Activated T-cell treated with anti-CD3 and anti-CD28 coated beads, Interleukin-2, amount 50 U/mL, for 48 hours (primary cell): ENCODE measurements at places on chromosomes 12 and 14.

DNA sequence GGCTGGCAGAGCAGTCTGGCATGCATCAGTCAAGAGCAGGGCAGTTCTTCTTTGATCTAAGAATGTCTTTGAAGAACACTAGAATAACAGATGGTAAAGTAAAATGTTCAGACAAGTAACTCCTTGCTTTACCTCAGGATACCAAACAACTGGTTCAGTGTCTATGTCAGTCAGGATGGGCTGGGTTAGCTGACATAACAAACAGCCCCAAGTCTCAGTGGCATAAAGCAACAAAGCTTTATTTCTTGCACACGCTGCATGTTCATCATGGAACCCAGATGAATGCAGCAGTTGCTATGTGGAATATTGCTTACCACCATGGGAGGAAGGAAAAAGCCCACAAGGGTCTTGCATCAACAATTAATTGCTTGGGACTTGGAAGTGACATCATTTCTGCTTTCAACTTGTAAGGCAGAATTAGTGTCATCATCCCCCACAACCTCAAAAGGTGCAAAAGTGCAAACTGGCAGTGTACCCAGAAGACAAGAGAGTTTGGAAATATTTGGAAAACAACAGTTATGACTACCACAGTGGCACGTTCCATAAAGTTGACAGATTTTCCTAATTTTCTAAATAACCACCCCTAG, 21.2 kb downstream of the GPRC5D start:
- DNase-seq = no peak

DNA sequence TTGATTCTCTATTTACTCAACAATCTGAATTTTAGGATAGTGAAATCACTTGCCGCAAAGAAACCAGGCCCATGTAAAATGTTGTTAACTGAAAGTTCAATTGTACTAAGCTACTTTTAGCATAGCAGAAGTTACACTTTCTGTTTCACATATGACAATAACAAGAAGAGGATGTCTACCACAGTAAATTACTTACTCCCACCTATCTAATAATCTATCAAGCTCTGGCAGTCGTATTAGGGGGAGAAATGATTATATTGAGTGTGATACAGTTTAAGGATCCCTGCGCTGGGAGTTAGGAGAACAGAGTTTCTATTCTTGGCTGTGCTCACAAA, 66.5 kb upstream of the CAND1 start:
- no peak for DNase-seq

DNA sequence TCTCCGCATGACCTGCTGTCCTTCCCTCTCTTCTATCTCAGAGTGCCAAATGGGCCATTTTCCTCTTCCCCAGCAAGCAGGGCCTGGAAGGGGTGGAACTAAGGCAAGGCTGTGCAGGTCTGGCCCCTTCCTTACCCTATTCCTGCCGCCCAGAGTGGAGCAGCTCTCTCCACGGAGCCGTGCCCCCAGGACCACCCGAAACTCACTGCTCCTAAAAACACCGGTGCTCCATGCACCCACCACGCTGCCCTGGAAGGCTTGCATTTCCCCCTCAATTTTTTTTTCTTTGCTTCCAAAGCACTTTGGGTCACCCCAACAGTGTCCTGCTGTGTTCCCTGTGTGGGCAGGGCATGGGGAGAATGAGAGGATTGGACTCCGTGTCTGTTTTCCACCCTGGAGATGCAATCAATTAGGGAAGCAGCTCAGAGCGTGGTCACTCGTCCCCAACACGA, 48.5 kb upstream of the MEG3 start:
- no peak for DNase-seq

GRCh38 chr12:114395755-114396152, 10.2 kb downstream of the TBX5 start:
- no peak for DNase-seq

GRCh38 chr14:100576091-100577085, 10.8 kb downstream of the BEGAIN start:
- DNase-seq = no peak

DNA sequence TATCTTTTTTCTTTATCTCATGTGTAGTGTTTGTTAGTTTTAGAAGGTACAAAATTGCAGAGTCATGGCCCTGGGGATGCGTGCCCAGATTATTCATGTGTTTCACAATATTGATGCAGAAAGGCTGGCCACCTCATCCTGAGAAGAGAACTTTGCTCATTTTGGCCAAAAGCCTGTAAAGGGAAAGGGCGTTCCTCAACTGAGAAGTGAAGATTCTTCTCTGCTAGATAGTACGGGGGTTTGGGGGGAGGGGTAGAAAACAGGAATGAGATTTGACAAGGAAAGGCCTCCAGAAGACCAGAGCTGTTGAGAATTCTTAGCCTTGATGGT, 1.7 kb downstream of the MGST1 start:
- DNase-seq = no peak

DNA sequence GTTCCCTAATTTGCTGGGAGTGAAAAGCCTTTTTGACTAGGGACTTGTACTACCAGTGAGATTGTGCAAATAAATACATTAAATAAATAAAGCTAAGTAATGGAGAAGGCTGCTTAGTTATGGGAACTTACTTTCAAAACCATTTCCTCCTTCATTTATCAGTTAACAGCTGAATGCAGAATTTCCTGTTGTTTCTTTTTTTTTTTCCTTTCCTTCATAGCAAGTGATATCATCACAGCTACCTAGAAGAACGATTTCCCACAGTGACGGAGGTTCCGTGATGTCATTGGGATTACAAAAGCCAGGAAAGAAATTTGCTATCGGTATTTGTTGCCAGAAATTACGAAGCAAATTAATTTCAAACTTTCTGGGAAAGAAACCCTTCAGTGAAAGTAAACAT, 42.1 kb upstream of the SOCS2 start:
- no peak for DNase-seq

- no peak for DNase-seq
These were observed 12.3 kb downstream of the ISCA2 start for GRCh38 chr14:74505831-74506230.

GRCh38 chr14:105214324-105214915, 33.3 kb upstream of the NUDT14 start:
- DNase-seq = no peak

- no peak for DNase-seq
These were observed 98.6 kb downstream of the C12orf50 start for GRCh38 chr12:87930627-87931026.

GRCh38 chr14:104223101-104224041, 85.0 kb downstream of the KIF26A start:
- DNase-seq = no peak

GRCh38 chr14:20632831-20633691, 8.4 kb downstream of the OR6S1 start:
- peak; percentile 85 for DNase-seq

- DNase-seq = no peak
These were observed 10.9 kb upstream of the AMN start for GRCh38 chr14:102911541-102911951.

GRCh38 chr14:51188566-51189185, 51.4 kb upstream of the TMX1 start:
- no peak for DNase-seq

DNA sequence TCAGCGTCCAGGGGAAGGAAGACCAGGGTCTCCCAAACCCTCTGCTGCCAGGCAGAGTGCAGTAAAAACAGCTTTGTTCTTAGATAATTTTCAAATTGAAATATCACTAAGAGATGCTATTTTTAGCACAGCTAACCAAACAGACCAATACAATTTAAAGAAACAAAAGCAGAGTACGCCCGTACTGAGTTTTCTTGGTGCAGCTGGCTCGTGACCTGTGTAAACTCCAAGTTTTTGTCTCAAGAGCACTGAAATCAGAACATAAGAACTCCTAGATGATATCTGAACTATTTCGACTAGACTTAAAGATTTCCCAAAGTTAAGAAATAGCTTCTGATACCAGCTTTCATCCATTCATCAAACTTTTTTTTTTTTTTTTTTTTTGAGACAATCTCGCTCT, 10.3 kb downstream of the ARF3 start:
- DNase-seq = no peak

GRCh38 chr14:76067536-76067935, 82.0 kb downstream of the IFT43 start:
- no peak for DNase-seq

- DNase-seq = no peak
These were observed 767.3 kb upstream of the TBX3 start for GRCh38 chr12:115451151-115451779.

DNA sequence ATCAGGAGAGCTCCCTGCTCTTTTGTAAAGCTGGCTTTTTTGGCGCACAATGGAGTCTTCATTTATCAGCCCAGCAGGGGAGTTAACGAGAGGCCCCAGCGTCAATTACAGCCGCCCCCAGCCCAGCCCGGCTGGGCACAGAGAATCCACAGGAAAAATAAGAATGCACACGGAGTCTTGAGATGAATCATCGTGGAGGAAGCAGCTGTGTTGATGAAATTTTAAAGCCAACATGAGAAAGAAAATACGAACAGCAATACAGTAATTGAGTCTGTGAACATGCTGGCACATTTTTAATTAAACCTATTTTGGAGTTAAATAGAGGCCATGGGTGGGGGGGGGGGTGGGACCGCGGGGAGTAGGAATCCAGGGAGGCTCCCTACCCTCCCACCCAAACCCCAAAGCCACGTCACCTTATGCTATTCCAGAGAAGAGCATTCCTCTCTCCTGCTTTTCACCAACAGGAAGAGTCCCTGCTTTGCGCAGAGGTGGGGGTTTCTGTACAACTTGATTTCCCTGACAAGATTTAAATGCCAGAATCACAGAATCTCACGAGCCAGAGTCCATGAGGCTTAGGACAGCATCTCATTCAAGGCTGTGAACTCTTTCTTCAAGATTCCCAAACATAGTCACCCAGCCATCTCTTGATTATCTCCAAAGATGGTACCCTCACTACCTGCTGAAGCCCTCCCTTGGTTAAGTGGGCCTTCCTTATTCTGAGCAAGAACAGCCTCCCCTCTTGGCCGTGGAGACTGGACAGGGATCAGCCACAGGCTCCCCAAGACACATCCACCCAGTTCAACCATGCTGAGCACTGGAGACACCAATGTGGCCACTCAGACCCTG, 50.3 kb downstream of the CCNK start:
- no peak for DNase-seq

- no peak for DNase-seq
These were observed 14.7 kb downstream of the AACS start for GRCh38 chr12:125079648-125080645.

- DNase-seq = no peak
These were observed 38.8 kb upstream of the EML1 start for GRCh38 chr14:99754141-99755067.

GRCh38 chr12:15823360-15824128, 34.4 kb upstream of the EPS8 start:
- no peak for DNase-seq

GRCh38 chr12:5318874-5319273, 113.0 kb upstream of the NTF3 start:
- DNase-seq = no peak

GRCh38 chr12:80551897-80552296, 107.9 kb downstream of the PTPRQ start:
- no peak for DNase-seq

DNA sequence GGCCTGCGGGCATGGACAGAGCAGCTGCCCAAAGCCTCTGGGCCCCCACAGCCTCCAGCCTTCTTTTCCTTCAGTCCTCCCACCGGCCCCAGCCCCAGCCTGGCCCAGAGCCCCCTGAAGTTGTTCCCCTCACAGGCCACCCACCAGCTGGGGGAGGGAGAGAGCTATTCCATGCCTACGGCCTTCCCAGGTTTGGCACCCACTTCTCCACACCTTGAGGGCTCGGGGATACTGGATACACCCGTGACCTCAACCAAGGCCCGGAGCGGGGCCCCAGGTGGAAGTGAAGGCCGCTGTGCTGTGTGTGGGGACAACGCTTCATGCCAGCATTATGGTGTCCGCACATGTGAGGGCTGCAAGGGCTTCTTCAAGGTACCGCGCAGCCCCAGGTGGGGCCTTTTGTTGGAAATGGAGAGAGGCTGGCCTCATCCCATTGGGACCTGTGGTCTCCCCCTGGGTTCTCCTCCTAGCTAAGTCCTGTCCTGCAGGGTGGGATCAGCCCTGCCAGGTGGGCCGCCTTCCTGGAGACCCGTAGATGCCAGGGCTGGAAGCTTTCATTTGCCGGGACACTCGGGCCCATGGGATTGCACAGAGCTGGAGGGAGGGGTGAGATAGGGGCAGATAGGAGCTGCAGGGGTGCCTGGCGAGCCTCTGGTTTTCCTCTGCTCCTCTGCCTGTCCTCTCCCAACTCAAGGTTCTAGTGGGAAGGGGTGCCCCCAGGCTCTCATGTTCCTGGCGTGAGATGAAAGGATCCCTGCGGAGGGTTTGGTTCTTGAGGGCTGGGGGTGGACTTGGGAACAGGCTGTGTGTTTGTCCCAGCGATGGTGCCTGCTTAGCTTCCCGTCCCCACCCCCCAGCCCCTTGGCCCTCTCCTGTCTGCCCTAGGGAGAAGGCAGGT, 3.8 kb downstream of the NR4A1 start:
- no peak for DNase-seq

GRCh38 chr12:96211988-96212387, 17.8 kb downstream of the ELK3 start:
- DNase-seq = no peak

GRCh38 chr12:55707841-55708694, at the start of gene ITGA7:
Gene ITGA7 (minus strand): TSS chr12:55707904. CDS start chr12:55707682, 222 bp downstream.
- peak; percentile 73 for DNase-seq

- DNase-seq = no peak
These were observed 77.3 kb upstream of the TMTC2 start for GRCh38 chr12:82609234-82609914.

- no peak for DNase-seq
These were observed 23.5 kb downstream of the IFNG-AS1 start for GRCh38 chr12:68012712-68013111.

DNA sequence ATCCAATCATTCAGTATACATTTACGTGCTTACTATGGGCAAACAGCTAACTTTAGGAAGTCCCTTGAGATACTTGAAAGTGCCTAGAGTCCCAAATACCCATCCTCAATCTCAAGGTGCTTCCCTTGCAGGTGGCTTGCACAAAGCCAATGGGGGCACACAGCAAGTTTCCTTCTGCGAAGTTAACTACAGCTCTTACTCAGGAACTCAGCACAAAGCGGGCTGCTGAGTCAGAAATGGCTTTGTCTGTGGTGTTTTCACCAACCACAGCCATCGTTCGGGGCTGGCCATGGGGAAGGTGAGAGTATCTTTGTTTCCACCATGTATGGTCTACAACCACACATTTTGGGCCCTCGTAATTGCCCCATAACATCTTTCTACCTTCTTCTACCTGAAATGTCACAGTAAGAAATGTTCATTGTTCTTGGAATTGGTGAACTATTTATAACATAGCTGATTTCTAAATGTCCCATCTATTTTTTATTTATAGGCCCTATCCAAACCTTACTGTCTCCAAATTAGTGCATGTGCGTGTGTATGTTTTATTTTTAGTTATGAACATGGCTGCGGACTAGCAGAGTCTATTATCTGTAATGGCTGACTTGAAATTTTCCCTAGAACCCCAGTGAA, 13.9 kb downstream of the MFAP5 start:
- peak; percentile 87 for DNase-seq

DNA sequence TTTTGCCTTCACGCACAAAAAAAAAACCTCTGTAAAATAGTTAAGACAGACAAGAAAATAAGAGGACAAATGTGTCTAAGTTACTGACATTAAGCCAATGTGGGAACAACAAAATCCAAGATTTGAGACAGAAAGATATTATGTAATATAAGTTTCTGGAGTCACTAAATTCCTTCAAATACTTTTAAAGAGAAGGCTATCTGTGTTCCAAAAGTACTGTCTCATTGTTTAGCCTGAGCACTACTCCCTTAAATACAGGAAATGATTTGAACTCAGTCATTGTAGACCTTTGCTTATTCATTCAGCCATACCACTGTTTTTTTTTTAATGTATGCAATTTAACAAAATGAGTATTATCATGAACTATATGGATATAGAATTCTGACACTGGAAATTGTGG, 82.7 kb upstream of the KITLG start:
- DNase-seq = no peak
